ENCODE measurements at places on chromosomes 4 and X. TPM values are rescaled to one million over a fixed set of nuclear protein-coding genes. Genes with fewer than 3 reads are reported as not detected.

DNA sequence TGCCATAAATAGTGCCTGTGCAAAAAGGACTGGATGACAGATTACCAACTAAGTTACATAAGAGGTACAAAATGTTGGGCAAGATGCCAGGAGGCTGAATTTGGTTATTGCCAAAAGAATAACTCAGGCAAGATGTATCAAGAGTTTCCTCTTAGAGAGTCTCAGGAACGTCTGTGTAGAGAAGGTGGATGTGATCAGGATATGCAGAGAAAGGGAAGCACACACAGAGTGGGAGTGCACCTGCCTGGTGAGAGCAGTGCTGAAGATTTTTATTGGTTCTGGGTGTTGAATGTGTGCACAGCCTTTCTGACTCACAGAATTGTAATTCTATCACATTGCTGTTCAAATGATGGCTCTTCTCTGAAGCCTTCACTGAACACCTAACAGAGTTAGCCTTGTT lies 156.8 kb upstream of the HS3ST1 start:
- no peak overlapping the region for H3K27ac ChIP-seq
- H3K4me1 ChIP-seq = no peaks in the 10 kb centered on the region
- H3K4me3 ChIP-seq = no peak overlapping the region
- no peak for DNase-seq
- H3K27me3 ChIP-seq = no peaks in the 10 kb centered on the region

- no peaks in the 10 kb centered on the region for H3K36me3 ChIP-seq
- H3K4me3 ChIP-seq = no peak overlapping the region
- no peaks in the 10 kb centered on the region for H3K4me1 ChIP-seq
- no peaks in the 10 kb centered on the region for H3K27me3 ChIP-seq
- no peak for DNase-seq
Observed at GRCh38 chrX:48589482-48590162, 7.7 kb upstream of the WDR13 start.

DNA sequence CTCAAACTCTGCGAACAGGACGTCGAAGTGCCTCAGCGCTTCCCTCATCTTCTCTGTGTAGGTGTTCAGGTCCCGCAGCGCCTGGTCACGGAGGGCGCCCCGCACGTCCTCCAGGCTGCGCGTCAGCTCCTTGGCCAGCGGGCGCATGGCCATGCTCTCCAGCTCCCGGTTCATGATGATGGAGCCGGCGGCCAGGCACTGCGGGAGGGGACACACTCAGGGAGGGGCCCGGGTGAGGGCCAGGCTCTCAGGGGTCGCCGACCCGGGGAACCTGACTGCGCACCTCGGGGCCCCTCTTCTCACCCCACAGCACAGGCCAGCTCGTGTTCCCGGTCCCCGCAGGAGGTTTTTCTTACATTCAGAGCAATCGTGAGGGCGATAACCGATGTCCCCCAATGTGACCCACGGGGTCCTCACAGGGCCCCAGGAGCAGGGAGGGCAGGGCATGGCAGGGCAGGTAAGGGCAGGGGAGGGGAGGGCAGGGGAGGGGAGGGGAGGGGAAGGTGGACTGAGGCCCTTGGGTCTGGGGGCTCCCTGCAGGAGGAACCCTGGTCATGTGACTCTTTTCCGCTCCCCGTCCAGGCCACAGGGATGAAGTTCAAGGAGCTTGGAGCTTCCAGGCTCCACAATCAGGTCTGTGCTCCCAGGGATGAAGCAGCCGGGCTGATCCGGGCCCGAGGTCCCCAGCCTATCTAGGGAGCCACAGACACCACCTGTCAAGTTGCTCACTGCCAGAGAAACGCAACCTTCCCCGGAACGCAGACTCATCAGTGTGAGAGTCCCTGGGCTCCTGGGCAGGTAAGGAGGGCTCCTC lies 77.8 kb upstream of the MXD4 start:
- H3K4me1 ChIP-seq = no peaks in the 10 kb centered on the region
- peak; percentile 53 for DNase-seq
- H3K4me3 ChIP-seq = no peak overlapping the region
- H3K27me3 ChIP-seq = no peaks in the 10 kb centered on the region

GRCh38 chrX:130682990-130683389 lies 220.0 kb downstream of the ENOX2 start:
- no peak overlapping the region for H3K27ac ChIP-seq
- no peaks in the 10 kb centered on the region for H3K27me3 ChIP-seq
- no peaks in the 10 kb centered on the region for H3K4me1 ChIP-seq
- DNase-seq = no peak
- peaks cover 32% of the 10 kb centered on the region for H3K36me3 ChIP-seq
- H3K4me3 ChIP-seq = no peak overlapping the region

- H3K4me1 ChIP-seq = peaks cover 48% of the 10 kb centered on the region
- no peaks in the 10 kb centered on the region for H3K27me3 ChIP-seq
- no peak for DNase-seq
- H3K36me3 ChIP-seq = no peaks in the 10 kb centered on the region
Observed at GRCh38 chr4:83012200-83012686, 1.6 kb upstream of the LIN54 start.

DNA sequence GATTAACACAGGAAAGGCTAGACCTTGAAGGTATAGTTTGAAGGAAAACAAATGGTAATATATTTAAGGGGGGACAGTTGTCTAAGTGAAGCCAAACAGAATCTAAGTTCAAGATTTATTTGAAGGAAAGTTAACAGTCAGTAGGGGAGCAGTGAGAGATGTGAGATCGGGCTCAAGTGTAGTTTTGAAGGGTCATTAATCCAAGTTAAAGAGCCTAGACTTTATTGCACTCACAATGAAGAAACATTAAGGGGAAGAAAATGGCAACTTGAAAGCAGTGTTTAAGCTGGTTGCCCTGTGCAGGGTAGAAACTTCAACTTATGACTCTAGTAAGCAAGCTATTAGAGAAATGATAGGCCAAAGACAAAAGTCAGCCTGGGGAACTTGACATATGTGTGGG lies 1952.2 kb downstream of the PCDH7 start:
- no peaks in the 10 kb centered on the region for H3K27me3 ChIP-seq
- no peak for DNase-seq
- no peaks in the 10 kb centered on the region for H3K4me1 ChIP-seq
- H3K36me3 ChIP-seq = no peaks in the 10 kb centered on the region
- H3K27ac ChIP-seq = no peak overlapping the region

GRCh38 chrX:107153005-107153404 lies 34.4 kb upstream of the RBM41 start:
- H3K4me1 ChIP-seq = no peaks in the 10 kb centered on the region
- no peak for DNase-seq
- H3K27ac ChIP-seq = no peak overlapping the region

- no peaks in the 10 kb centered on the region for H3K36me3 ChIP-seq
- no peaks in the 10 kb centered on the region for H3K4me1 ChIP-seq
- H3K27me3 ChIP-seq = no peaks in the 10 kb centered on the region
- no peak overlapping the region for H3K27ac ChIP-seq
Observed at GRCh38 chr4:189804894-189805293, 135.8 kb upstream of the FRG1 start.

GRCh38 chrX:39519566-39520301 lies 578.0 kb downstream of the BCOR start:
- no peaks in the 10 kb centered on the region for H3K27me3 ChIP-seq
- H3K36me3 ChIP-seq = no peaks in the 10 kb centered on the region
- no peak for DNase-seq
- no peak overlapping the region for H3K4me3 ChIP-seq

- H3K27ac ChIP-seq = no peak overlapping the region
- no peak overlapping the region for H3K4me3 ChIP-seq
- no peak for DNase-seq
- H3K4me1 ChIP-seq = no peaks in the 10 kb centered on the region
Observed at GRCh38 chr4:36665985-36666527, 384.6 kb downstream of the DTHD1 start.

DNA sequence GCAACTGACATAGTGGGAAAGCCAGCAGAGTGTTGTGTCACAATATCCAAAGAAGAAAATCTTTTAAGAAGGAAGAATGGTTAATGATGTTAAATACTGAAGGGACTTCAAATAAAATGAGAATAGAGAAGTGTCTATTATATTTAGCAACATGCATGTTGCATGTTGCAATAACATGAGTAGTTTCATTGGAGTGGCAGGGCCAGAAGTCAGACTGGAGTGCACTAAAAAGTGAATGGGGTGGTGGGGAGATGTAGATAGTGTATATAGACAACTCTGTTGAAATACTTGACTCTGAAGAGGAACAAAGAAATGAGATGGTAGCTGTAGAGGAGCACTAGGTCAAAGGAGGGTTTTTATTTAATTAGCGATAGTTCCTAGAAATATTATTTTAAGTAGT lies 9.5 kb upstream of the AMMECR1 start:
- no peaks in the 10 kb centered on the region for H3K36me3 ChIP-seq
- no peak for DNase-seq
- H3K27ac ChIP-seq = no peak overlapping the region

DNA sequence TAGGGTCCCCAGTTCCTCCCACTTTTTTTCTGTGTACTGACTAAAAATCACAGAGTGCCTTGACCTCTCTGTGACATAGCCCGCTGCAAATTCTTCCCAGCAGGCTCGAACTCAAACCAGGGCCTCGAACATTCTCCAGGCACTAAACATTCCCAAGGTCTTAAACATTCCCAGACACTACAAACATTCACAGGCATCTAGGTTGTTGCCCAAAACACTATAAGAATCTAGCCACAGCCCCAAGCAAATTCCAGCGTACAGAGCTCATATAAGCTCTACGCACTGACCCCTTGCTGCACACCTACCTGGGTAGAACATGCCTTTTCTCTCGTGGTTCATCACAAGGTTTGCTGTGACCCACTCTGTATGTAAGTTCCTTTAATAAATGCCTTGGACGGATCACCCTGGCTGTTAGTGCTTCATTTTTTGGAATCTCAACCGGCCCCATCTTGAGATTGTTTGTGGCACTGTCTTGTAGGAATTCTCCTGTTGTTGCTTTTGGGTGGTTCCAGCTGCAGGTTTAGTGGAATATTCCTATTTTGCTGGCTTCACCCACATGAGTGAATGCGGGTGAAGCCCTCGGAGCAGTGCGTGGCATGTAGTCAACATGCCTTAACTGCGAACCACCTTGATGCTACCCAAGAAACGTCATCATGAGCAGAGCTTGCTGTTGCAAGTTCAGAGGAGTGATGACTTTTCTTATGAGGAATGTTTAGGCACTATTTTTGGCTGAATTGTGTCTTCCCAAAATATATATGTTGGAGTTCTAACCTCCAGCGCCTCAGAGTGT lies 230.0 kb downstream of the HS3ST1 start:
- no peaks in the 10 kb centered on the region for H3K4me1 ChIP-seq
- no peak overlapping the region for H3K4me3 ChIP-seq
- no peak for DNase-seq
- H3K27me3 ChIP-seq = no peaks in the 10 kb centered on the region

DNA sequence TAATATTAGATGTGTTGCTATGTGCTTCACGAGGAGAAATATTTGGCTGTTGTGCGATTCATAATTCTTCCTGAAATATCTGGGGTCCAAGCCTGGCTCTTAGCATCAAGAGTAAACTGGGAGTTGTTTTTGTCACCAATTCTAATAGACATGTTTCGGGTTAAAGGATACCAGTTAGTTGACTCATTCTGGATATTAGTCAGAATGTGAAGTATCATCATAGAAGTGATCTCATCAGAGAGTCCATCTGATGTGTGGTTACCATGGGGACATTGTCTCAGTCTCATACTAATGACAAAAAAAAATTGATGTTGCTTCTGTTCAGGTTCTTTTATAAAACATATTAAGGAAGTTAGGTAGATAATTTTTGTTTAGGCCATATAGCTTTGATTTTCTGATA lies 57.2 kb upstream of the MTMR1 start:
- H3K4me3 ChIP-seq = no peak overlapping the region
- H3K36me3 ChIP-seq = no peaks in the 10 kb centered on the region
- DNase-seq = no peak
- H3K27me3 ChIP-seq = no peaks in the 10 kb centered on the region

GRCh38 chr4:16443504-16444088 lies 217.3 kb upstream of the TAPT1 start:
- DNase-seq = no peak
- H3K27ac ChIP-seq = no peak overlapping the region
- no peaks in the 10 kb centered on the region for H3K4me1 ChIP-seq
- no peak overlapping the region for H3K4me3 ChIP-seq
- H3K27me3 ChIP-seq = no peaks in the 10 kb centered on the region

DNA sequence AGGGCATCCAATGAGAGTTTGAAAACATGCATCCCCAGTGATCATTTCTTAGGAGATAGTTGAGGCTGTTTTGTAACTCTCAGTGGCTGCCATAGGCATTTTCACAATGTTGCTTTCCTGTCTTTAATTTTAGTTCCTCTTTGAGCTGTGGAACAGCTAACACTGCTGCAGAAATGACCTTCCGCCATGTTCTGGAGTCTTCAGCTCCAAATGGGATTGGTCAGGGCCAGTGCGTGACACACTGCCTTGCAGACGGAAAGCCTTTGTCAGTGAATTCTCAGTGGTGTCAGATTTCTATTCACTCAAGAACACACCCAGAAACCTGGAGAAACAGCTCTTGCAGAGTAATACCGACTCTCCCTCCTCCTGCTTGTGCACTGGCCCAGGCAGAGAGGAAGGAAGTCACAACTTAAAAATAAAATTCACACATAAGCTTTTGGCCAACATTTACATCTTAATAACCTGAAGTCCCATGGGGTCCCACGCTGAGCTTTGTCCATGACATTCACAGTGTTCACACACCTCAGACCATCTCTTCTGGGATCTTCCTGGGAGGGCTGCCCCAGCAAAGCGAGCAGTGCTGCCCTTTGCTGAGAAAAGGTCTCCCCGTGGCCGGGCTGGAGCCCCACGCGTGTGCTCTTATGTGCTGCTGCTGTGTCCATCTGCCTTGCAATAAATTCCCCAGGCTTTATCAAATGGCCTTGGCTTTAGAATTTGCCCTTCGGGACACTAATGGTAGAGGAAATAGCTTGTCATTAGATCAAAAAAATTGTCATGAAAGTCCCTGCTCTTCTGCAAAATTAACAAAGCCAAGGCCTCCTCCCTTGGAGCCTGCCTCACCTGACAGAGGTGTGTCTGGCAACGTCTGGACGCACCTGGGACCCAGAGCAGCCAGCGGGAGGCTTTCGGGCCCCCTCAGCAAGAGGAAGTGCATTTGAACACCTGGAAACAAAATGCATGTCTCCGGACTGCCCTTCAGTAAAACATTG lies 126.8 kb downstream of the IRF2 start:
- H3K4me1 ChIP-seq = peaks cover 81% of the 10 kb centered on the region
- no peaks in the 10 kb centered on the region for H3K36me3 ChIP-seq
- H3K27me3 ChIP-seq = no peaks in the 10 kb centered on the region
- peak; percentile 87 for DNase-seq

GRCh38 chr4:111510535-111510934 lies 634.7 kb upstream of the FAM241A start:
- H3K27me3 ChIP-seq = no peaks in the 10 kb centered on the region
- no peak for DNase-seq
- H3K4me1 ChIP-seq = no peaks in the 10 kb centered on the region
- H3K27ac ChIP-seq = no peak overlapping the region
- H3K4me3 ChIP-seq = no peak overlapping the region
- no peaks in the 10 kb centered on the region for H3K36me3 ChIP-seq

- H3K36me3 ChIP-seq = no peaks in the 10 kb centered on the region
- no peak for DNase-seq
- no peaks in the 10 kb centered on the region for H3K4me1 ChIP-seq
Observed at GRCh38 chr4:177266506-177266905, 43.2 kb upstream of the NEIL3 start.

GRCh38 chr4:126568652-126569570 lies 1063.8 kb upstream of the INTU start:
- no peak overlapping the region for H3K27ac ChIP-seq
- no peaks in the 10 kb centered on the region for H3K36me3 ChIP-seq
- no peak for DNase-seq
- no peak overlapping the region for H3K4me3 ChIP-seq

CASP3 gene
- total RNA-seq = 32.6 TPM

TLR2 gene
- 73.3 TPM for total RNA-seq

TMEM47 gene
- total RNA-seq = 6.0 TPM

ZNF280C gene
- total RNA-seq = 6.5 TPM

RTL5 gene
- total RNA-seq = 4.5 TPM

HSFX2 gene
- 0.52 TPM for total RNA-seq
